Stimulated activated CD8-positive, alpha-beta memory T cell treated with anti-CD3 and anti-CD28 coated beads, Interleukin-7, amount 100 ng/mL, for 48 hours (primary cell): ENCODE measurements at places on chromosomes 7 and 10.
A peak's percentile ranks its signal among the peaks of the same experiment; 100 is the strongest.

- no peak for DNase-seq
Measured at GRCh38 chr10:101142533-101143344, 11.6 kb downstream of the TLX1 start.

- DNase-seq: no peak
Measured at GRCh38 chr7:149690688-149691446, 82.5 kb downstream of the ZNF467 start.

- peak; percentile 62 for DNase-seq
Measured at GRCh38 chr10:88879534-88880281, at the start of gene STAMBPL1. Gene STAMBPL1, plus strand, starts transcription at chr10:88880245. Its CDS starts 21,464 bp downstream, at chr10:88901709.

DNA sequence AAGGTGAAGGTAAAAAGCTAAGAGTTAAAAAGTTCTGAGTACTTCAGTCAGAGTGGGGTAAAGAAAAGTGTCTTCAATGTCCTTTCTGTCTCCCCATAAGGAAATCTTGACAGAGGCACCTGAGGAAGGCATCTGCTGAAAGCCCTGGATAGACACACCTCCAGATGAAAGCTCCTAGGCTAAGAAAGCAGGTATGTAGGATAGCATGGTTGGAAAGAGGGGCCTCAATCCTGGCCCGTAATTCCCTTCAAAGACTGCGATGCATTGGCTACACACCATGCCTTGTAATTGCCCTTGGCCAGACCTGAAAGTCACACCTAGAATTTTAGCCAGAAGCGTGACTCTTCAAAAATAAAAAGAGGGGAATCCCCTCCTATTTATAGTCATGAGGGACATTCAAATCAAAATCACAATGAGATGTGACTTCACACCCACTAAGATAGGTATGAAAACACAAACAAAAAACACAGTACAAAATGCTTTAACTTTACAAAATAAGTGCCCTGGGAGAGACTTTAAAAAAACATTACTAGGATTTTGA, 809.7 kb downstream of the IPMK start:
- DNase-seq: no peak

DNA sequence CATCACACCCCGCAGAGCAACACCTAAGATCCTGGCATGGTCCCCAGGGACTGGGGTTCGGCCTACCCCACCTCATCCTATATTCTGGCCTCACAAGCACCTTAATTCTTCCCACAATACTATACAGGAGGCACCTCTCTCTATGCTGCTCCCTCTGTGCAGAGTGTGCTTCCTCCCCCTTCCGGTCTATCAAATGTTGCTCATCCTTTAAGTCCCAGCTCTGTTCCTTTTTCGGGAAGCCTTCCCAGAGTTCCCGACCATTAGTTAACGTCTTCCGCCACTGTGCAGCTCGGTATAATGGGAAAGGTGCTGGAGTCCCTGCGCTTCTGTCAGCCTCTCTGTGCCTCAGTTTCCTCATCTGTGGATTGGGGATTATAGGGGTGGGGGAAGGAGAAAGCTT, 21.8 kb downstream of the PALD1 start:
- no peak for DNase-seq

DNA sequence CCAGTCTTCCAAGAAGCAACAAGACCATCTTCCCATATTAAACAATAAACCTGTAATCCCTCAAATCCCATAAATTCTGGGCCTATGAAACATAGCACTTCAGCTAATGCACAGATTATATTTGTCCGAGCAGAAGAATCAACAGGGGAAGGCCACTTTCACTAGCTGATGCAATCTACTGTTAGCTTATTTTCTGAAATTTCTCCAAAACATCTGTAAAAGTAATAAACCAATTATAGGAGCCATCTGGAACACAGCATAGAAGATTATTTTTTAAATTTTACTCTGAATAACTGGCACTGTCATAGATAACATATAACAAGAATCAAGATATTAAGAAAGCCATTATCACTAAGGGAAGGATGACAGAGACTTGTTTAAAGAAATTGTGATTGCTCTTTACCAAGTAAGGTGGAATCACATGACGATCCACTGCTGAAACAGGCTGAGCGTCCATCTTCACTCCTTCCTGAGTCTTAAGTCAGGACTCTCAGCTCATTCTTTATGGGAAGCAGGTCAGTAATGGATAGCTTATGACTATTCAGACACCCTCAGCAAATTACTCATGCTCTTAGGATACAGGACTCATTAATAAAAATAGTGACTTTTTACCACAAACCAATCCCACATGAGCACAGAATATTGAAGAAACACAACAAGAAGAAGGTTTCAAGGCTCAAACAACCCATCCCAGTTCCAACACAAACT, 719.5 kb downstream of the XPNPEP1 start:
- no peak for DNase-seq

- DNase-seq: no peak
Measured at GRCh38 chr10:128642502-128642901, 516.3 kb upstream of the MKI67 start.

DNA sequence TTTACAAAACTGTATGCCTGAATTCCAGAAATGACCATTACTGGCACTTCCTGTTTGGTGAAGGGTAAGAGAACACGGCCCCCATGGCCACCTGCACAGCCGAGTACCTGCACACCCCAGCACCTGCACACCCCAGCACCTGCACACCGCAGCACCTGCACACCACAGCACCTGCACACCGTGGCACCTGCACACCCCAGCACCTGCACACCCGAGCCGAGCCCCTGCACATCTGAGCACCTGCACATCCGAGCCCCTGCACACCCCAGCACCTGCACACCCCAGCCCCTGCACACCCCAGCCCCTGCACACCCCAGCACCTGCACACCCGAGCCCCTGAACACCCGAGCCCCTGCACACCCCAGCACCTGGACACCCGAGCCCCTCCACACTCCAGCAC, 243.5 kb downstream of the DNAJB6 start:
- DNase-seq: no peak

GRCh38 chr7:50347693-50348092, 43.2 kb downstream of the IKZF1 start:
- no peak for DNase-seq

GRCh38 chr7:164882-165660, 27.3 kb upstream of the FAM20C start:
- no peak for DNase-seq

DNA sequence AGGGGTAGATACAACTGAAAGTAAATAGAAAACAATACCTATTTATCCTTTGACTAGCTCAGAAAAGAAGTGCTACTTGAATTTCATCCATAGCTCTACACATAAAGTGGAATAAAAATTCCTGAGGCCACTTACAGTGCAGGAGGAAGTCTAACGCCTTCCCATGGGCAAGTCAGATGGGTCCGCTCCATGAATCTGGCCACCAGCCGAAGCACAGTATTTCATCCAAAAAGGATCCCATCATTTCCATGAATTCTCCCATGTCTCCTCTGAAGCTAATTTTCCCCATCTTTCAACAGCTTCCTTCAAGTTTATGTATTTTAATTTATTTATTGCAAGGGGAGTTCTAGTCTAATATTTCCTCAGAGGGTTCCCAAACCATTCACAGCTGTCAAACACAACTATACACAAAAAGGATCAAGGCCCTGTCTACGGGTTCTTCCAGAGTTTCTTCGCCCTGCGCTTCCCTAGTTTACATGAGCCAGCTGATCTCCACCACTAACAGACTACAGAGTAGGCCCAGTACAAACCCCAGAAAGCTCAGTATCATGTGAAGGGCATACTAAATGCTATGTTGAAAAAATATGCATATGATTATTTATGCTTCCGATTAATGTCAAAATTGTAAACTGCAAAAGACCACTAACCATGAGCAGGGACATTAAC, 184.7 kb downstream of the DOCK4 start:
- DNase-seq: no peak

GRCh38 chr7:87225696-87226095, 6.2 kb upstream of the TMEM243 start:
- DNase-seq: no peak

DNA sequence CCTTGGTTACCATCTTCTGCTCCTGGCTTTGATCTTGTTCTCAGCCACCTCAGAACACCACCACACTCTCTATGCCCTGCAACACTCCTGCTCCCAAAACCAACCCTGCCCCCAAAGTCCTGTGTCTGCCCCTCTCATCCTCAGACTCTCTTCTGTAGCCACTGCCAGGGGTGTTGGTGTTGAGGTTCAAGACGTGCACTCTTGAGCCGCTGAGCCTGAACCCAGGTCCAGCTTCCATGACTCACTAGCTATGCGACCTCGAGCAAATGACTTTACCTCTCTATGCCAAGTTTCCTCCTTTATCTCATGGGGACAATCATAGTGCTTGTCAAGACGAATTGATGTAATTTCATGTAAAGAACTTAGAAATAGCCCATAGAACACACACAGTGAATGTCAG, 840 bp upstream of the ATP6V0A4 start:
- no peak for DNase-seq

DNA sequence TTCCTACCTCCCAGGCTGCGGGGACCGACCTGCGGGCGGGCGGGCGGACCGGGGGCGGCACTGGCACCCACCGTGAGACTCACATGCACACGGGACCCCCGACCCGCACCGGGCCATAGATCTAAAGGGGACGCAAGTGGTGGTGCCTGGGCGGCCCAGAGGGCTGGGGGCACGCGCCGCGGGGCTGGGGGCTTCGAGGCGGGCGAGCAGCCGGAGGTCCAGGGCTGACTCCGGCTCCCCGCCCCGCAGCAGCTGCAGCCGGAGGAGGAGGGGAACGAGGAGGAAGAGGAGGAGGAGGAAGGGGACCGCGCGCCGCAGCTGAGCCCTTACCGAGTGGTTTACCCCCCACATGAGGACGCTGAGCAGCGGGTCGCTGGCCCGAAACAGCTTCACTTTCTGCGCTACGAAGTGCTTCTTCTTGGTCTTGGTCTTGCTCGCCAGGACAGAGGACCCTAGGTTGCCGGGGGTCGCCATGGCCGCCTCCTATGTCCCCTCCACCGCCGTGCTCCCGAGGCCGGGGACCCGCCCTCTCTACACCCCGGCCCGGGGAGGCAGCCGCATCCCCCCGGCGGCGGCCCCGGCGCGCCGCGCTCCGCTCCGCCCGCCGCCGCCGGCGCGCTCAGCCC, 412 bp downstream of the PIP4K2A start:
- DNase-seq: no peak

- DNase-seq: peak; percentile 66
Measured at GRCh38 chr7:73717991-73718405, 1.5 kb downstream of the STX1A start.

DNA sequence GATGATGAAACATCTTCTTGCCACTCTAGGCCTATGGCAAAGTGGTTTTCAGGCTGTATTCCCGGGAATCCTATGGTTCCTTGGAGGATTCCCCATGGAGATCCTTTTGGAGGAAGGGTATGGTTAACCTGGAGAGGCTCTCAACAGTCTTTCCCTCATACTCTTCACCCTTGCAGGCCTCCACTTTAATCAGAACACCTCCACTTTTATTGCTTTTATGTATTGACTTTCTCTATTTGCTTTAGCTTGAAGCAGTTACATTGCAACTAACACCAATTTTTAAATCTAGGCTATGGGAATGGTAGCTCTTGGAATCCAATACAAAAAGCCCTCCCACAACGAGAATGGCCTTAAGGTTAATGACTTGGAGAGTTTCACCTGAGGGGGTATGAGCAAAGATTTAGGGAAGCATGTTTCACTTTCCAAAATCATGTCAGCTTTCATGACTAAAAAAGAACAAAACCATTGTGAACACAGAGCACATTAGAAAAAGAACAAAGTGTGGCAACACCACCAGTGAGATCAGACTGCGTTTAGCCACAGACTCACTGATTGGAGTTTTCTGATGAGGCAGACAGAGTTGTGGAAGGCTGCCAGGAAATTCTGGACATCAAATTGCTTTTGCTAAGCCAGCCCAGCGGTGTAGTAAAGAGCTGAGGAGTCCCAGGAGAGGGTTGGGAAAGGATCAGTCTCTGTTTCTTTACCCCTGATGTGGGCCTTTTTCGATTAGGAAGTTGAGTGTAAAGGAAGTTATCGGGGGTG, 130.4 kb upstream of the BMPER start:
- DNase-seq: no peak

DNA sequence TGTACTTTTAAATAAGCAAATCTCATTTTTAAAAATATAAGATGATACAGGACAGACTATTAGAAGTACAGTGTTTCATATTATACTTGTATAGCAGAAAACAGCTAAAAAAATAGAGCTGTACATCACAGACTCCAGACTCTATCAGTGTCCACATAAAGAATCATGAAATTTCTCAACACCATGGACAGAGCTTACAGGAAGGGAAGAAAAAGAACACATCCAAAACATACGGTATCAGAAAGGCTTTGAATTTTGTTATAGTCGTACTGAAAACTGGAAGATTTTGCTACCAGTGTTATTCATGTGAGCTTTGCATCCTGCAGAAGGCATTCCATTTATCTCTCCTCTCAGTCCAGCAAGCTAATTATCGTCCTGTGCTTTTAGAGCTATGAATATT, 183.2 kb upstream of the PTPRZ1 start:
- DNase-seq: no peak

- DNase-seq: no peak
Measured at GRCh38 chr10:132897516-132898381, 44.6 kb downstream of the CFAP46 start.

GRCh38 chr10:44233561-44234482, 151.1 kb downstream of the CXCL12 start:
- DNase-seq: no peak

GRCh38 chr7:129271500-129272355, 46.9 kb downstream of the AHCYL2 start:
- DNase-seq: peak; percentile 22

DNA sequence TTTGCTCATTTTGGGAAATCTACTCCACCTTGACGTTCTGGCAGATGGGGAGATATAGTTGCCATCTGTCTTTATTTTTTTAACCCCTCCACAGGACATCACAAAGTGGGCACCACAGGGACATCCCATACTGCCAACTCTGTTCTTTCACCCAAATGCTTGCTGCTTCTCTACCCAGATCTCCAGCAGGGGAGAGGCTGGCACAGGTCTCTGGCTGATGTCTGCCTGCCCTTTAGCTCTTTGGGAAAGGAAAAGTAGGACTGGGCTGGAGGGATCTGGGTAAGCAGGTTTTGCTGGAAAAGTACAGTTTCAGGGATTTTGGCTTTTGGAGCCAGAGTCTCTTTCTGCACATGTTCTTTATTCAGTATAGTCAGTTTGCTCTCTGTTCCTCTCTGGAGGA, 156.7 kb downstream of the ANLN start:
- DNase-seq: no peak

GRCh38 chr7:131400681-131401176, 73.1 kb downstream of the MKLN1 start:
- no peak for DNase-seq

DNA sequence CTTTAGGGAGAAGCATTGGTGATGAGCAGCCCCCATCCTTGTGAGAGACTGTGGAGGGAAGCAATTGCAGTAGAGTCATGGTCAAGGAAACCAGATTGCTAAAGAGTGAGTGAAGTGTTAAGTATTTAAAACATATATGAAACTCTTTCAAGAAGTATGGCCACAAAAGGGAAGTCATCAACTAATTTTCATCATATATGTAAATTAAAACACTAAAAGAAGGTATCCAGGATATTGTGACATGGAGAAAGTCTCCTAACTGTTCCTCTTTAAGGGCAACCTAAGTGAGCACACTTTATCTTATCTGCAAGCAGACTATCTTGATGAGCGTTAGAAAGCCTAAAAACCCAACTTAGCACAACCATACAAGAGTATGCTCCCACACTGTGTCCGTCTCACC, 69.7 kb downstream of the CD36 start:
- no peak for DNase-seq

GRCh38 chr10:124572751-124573150, 111.1 kb downstream of the LHPP start:
- DNase-seq: no peak

GRCh38 chr7:47937711-47938573, 10.3 kb downstream of the PKD1L1 start:
- DNase-seq: no peak
